Right atrium auricular region (tissue), 2 donors: ENCODE measurements at places on chromosomes 3 and 15. TPM values are rescaled to one million over a fixed set of nuclear protein-coding genes. Genes with fewer than 3 reads are reported as not detected.

The FAM107A gene
- total RNA-seq = 80.7 TPM

The MIX23 gene
- 19.5 TPM for total RNA-seq

The GPR87 gene
- total RNA-seq = not detected

The GASK1A gene
- total RNA-seq = 1.5 TPM

The TMCO5A gene
- total RNA-seq = not detected

The RTP3 gene
- not detected for total RNA-seq

The CLDN18 gene
- total RNA-seq = 21.0 TPM
